ENCODE measurements at places on chromosomes 16 and 17.

- DNase-seq, result peak; percentile 40
These were observed 4.3 kb upstream of the MYL4 start for GRCh38 chr17:47204722-47205418.

GRCh38 chr16:26546573-26546972 is 520.2 kb upstream of the C16orf82 start:
- DNase-seq, result no peak

DNA sequence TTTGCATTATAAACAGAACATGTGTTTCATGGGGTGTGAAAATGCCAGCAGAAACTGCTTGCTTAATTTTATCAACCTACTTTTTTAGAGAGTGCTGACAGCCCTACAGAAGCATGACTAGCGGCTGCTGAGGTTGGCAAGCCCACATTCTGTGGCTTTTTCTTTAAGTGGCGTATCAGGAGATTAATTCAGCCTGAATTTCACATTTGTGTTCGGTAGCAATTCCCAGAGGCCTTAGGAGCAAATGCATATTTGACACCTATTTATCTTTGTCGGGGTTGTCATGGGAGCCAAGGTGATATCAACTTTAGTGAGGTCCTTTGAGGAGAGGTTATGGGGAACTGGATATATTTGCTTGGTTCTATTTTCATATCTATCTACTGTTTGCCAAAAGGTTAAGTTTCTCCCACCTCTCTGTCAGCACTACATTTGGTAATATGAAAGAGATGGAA is 140.9 kb downstream of the KCNJ2 start:
- DNase-seq, result no peak

- DNase-seq, result no peak
These were observed 12.1 kb downstream of the SCNN1G start for GRCh38 chr16:23194497-23195221.

DNA sequence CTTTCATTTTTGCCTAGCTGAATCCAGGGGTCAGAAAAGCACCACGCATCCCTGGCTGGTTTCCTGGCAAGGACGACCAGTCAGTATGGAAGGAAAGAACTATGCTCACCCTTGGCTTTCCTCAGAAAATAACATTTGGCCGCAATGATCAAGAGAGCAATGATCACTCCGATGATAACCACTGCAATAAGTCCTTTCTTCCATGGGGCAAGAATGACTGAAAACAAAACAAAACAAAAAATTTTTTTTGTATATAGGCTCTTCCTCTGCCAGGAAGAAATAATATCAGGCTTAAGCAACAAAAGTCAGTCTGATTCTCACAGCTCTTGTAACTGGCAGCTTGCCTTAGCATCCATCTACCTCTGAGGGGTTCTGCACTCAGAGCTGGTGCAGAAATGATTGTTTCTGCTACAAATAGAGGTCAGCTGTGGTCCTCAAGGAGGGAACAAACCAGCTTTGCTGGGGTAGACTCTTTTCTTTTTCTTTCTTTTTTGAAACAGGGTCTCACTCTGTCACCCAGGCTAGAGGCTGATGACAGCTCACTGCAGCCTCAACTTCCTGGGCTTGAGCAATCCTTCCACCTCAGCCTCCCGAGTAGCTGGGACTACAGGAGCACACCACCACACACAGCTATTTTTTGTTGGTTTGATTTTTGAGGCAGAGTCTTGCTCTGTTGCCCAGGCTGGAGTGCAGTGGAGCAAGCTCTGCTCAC is 35.7 kb downstream of the PECAM1 start:
- no peak for DNase-seq

DNA sequence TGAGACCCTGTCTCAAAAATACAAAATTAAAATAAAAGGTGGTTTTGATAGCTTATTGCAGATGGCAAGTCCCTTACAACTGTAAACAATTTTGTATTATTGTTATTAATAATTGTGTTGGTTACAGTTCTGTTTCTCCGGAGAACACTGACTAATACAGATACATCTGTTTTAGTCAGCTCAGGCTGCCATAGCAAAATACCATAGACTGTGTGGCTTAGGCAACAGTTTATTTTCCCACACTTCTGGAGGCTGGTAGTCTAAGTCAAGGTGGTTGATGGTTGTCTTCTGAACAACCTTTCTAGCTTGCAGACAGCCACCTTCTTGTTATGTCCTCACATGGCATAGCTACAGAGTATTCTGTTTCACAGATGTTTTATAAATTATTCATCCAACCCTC is 14.2 kb upstream of the IL21R start:
- DNase-seq, result no peak

All from T-helper 2 cell (primary cell).